ENCODE measurements at places on chromosomes 11 and 22.

DNA sequence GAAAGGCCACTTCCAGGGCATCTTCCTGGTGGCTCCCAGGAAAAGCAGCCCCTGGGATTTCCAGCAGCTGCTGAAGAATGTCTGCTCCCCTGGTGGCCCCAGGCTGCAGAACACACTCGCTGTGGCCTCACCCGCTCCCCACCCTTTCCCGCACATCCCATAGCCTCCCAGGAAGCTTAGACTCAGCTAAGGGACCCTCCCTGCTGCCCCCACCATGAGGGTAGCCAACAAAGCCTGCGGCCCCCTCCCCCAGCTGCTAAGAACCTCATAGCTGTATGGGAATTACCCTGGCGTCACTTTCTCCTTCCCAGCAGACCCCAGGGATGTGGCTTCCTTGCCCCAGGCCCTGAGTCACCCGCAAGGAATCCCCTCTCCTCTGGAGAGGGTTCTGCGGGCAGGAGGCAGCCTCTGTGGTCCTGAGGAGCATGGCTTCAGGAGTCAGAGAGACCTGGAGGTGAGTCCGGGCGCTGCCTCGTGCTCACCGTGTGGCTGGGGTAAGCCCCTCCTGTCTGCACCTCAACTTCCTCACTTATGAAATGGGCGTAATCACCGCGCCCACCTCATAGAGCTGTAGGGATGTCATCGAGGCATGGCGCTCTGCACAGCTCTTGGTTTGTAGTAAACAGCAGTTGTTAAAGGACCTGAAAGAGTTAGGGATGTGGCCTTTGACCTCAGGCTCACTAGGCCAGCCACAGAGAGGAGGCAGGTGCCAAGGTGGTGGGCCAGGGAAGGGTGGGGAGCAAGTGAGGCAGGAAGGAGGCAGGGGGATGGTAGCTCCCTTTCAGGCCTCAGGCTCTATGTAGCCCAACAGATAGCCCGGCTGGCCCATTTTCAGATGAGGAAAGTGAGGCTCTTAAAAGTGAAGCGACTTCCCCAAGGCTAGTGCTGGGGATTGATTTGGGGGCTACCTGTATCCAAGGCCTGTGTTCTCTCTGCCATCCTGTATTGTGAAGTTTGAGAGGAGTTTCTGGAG lies 71.2 kb downstream of the LRRC32 start:
- DNase-seq, result no peak

DNA sequence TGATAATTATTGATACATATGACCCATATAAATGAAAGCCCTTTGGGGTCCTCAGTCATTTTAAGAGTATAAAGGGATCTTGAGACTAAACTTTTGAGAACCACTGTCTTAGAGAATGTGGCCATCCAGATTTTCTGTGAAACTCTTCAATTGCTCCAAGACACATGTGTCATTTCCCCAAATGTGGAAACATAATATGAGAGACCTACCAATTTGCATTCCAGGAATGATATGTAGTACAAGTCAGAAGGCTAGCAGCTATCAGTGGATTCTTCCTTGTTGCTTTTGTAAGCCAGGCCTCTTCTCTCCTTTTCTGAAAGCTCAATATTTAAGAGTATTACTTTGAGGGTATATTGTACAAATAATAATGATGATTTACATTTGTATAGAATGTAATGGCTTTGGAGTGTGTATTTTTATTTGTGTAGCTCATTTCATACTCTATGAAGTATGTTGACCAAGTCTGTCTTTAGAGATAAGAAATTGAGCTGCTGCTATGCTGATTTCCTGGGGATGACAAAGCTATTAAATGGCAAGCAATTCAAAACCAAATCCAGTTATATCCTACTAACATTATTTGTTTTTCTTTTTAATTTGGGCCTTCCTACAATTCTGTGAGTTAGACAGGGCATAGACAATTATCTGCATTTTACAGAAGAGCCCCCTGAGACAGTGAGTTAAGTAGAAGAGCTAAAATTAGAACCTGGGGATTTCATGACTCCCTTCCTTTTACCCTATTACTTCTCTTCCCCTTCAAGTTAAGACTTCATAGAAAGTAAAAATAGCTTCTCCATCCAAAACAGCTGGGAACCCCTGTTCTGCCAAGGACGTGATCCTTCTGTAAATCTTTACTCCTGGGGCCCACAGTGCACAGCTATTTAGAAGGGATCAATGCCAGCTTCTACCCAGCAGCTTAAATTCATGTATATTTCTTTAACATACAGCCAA lies 131.9 kb downstream of the WNT11 start:
- no peak for DNase-seq

- no peak for DNase-seq
Observed at GRCh38 chr11:69260622-69261021, 33.3 kb upstream of the MYEOV start.

DNA sequence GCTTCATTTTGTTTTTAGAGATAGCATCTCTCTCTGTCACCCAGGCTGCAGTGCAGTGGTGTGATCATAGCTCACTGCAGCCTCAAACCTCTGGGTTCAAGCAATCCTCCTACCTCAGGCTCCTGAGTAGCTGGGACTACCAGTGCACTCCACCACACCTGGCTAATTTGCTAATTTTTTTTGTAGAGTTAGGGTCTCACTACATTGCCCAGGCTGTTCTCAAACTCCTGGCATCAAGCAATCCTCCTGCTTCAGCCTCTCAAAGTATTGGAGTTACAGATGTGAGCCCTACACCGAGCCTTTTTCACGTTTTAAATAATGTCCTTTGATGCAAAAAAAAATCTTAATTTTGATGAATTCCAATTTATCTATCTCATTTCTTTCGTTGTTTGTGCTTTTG lies 75.4 kb upstream of the LINC01488 start:
- no peak for DNase-seq

DNA sequence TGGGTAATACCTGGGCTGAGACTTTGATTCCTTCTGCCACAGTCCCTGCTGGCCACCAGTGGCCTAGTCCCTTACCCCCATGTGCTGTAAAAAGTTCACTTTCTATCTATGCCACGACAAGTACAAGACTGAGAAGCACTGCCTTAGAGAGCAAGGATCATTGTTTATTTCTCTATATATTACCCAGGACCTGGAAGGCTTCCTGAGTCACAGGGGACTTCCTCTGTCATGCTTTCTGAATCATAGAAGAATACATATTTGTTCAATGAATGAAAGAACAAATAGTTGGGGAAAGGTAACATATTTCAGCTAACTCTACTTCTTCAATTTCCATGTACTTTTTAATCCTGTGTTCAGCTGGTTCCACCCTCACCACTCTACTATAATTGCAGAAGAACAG lies 5.5 kb upstream of the SYT9 start:
- no peak for DNase-seq

- no peak for DNase-seq
Observed at GRCh38 chr11:74157169-74157568, 13.6 kb downstream of the C2CD3 start.

DNA sequence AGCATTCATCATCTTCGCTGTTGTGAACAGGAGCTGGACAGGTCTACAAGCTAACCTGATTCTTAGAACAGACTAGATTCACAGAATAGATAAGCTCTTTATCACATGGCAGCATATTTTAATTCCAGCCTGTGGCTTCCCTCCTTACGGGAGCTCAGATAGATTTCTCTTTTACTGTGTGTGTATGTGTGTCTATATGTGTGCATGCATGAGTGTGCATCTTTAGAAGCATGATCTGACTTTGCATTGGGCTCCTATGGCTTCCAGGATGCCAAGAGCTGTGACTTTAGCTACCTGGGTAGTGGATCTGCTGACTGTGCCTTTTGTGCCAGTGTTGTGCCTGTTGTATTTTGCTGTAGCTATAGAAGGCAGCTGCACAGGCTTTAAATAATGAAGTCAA lies 44.3 kb downstream of the ZNRF3 start:
- DNase-seq, result no peak
